ENCODE measurements at places on chromosomes 5 and 9. TPM values are rescaled to one million over a fixed set of nuclear protein-coding genes. Genes with fewer than 3 reads are reported as not detected.

The SPATA31C1 gene
- 0.05 TPM for total RNA-seq

- H3K36me3 ChIP-seq: peaks cover 47% of the 10 kb centered on the region
- H3K27ac ChIP-seq: no peak overlapping the region
- no peaks in the 10 kb centered on the region for H3K4me1 ChIP-seq
- H3K4me3 ChIP-seq: no peak overlapping the region
- no peak for DNase-seq
- H3K27me3 ChIP-seq: no peaks in the 10 kb centered on the region
Measured at GRCh38 chr9:131186622-131187021, 61.2 kb downstream of the NUP214 start.

The ARHGEF28 gene
- 13.9 TPM for total RNA-seq

DNA sequence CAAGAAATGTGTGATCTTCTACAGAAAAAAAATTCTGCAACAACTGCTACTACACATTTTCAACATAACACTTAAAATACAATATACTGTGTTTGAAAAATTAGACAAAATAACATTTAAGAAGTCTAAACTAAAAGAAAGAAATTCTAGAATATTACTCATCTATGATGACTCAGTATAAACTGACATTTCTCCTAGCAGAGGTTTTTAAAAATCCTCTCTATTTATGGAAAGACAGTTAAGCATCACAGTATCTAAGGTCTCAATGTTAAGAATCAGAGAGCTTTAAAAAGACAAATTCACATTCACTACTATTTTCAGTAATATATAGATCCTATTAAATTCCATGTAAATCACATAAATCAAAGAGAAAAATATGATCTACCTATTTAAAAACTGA is 61.3 kb downstream of the NR2F1-AS1 start:
- no peak overlapping the region for H3K4me3 ChIP-seq
- no peaks in the 10 kb centered on the region for H3K27me3 ChIP-seq
- no peaks in the 10 kb centered on the region for H3K4me1 ChIP-seq
- H3K27ac ChIP-seq: no peak overlapping the region
- no peaks in the 10 kb centered on the region for H3K36me3 ChIP-seq

GRCh38 chr9:127968042-127968441 is 12.7 kb downstream of the EEIG1 start:
- peaks cover 89% of the 10 kb centered on the region for H3K4me1 ChIP-seq
- no peaks in the 10 kb centered on the region for H3K27me3 ChIP-seq
- no peak for DNase-seq

The SHC3 gene
- 0.05 TPM for total RNA-seq

DNA sequence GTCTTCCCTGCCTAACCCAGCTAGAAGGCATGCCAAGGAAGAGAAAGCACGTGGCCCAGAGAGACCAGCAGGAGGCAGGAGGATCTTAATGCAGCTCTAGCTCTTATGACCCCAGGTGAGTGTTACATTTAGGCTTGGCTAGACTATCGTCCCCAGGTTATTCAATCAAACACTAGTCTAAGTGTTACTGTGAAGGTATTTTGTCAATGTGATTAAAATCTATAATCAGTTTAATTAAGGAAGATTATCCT is 483.7 kb downstream of the BNC2 start:
- no peaks in the 10 kb centered on the region for H3K36me3 ChIP-seq
- H3K4me1 ChIP-seq: no peaks in the 10 kb centered on the region
- H3K4me3 ChIP-seq: no peak overlapping the region
- DNase-seq: no peak

DNA sequence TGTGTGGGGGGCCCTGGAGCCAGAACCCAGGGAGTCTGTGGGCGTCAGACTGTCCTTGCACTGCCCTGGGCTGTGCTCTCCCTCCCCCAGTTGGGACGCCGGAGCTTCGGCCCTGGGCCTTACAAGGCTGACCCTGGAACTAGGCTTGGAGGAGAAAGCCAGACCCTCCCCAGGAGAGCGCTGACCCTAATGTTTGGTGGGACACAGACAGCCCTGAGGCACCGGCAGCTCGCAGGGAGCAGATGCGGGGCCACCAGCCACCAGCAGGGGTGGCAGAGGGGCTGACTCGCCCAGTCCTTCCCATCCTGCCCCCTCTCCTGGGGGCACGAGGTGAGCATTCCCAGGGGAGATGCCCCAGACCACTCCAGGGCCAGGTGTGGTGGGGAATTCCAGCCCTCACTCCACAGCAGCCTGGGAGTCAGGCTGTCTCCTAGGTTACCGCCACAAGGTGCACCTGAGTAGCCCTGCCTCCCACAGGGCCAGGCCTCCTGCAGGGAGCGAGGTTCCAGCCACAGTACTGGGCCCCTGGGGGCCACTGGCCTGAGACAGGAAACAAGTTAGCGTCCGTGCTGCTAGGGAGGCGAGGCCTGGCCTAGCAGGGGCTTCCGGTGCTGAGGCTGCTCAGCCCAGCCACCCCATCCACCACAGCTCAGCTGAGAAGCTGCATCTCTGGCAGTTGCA is 134.6 kb downstream of the OLFM1 start:
- H3K4me1 ChIP-seq: no peaks in the 10 kb centered on the region
- DNase-seq: no peak
- H3K36me3 ChIP-seq: no peaks in the 10 kb centered on the region
- peaks cover 8% of the 10 kb centered on the region for H3K27me3 ChIP-seq

GRCh38 chr5:17477043-17477442 is 21.0 kb upstream of the TAF11L2 start:
- H3K36me3 ChIP-seq: no peaks in the 10 kb centered on the region
- no peak overlapping the region for H3K27ac ChIP-seq
- DNase-seq: no peak
- H3K27me3 ChIP-seq: no peaks in the 10 kb centered on the region
- no peaks in the 10 kb centered on the region for H3K4me1 ChIP-seq

The ARL14EPL gene
- total RNA-seq: not detected

The HSD17B3 gene
- total RNA-seq: 1.1 TPM

- no peaks in the 10 kb centered on the region for H3K27me3 ChIP-seq
- no peak overlapping the region for H3K4me3 ChIP-seq
- no peak for DNase-seq
- no peaks in the 10 kb centered on the region for H3K4me1 ChIP-seq
Measured at GRCh38 chr5:39977066-39977655, 552.4 kb upstream of the DAB2 start.

DNA sequence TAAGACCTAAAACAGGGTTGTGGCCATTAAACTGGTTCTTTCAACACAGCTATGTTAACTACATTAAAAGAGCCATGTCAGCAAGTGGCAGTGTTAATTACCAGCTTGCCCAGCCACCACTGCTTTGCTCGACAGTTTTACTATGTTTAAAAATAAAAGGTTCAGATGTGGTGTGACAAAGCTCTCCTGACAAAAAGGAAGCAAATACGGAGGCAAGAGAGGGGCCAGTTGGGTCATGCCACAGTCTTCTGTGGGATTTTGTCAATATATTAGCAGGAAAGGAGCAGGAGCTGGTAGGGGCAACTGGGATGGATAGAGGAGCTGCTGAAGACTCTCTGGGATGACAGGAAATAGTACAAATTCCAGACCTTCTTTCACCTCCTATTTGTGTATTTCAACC is 113.5 kb upstream of the PCA3 start:
- no peaks in the 10 kb centered on the region for H3K27me3 ChIP-seq
- no peak overlapping the region for H3K27ac ChIP-seq
- H3K4me3 ChIP-seq: no peak overlapping the region
- H3K36me3 ChIP-seq: no peaks in the 10 kb centered on the region

DNA sequence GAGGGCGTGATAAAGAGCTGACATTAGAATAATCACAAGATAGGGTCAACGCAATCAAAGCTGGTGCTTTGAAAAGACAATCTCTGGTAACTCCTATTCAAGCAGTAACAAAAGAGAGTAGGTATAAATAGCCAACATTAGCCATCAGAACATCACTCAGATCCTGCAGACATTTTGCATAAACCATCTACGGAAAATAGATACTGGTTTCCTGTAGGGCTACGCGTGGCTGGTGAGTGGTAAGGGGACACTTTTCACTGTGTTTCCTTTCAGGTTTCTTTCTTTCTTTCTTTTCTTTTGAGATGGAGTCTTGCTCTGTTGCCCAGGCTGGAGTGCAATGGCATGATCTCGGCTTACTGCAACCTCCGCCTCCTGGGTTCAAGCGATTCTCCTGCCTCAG is 22.3 kb downstream of the TTF1 start:
- H3K4me3 ChIP-seq: no peak overlapping the region
- no peaks in the 10 kb centered on the region for H3K27me3 ChIP-seq
- peaks cover 51% of the 10 kb centered on the region for H3K36me3 ChIP-seq
- H3K27ac ChIP-seq: no peak overlapping the region

The TLX3 gene
- total RNA-seq: not detected

- no peaks in the 10 kb centered on the region for H3K36me3 ChIP-seq
- no peaks in the 10 kb centered on the region for H3K27me3 ChIP-seq
- no peak overlapping the region for H3K27ac ChIP-seq
- H3K4me1 ChIP-seq: no peaks in the 10 kb centered on the region
- H3K4me3 ChIP-seq: no peak overlapping the region
Measured at GRCh38 chr9:6152788-6153187, 62.8 kb upstream of the IL33 start.

DNA sequence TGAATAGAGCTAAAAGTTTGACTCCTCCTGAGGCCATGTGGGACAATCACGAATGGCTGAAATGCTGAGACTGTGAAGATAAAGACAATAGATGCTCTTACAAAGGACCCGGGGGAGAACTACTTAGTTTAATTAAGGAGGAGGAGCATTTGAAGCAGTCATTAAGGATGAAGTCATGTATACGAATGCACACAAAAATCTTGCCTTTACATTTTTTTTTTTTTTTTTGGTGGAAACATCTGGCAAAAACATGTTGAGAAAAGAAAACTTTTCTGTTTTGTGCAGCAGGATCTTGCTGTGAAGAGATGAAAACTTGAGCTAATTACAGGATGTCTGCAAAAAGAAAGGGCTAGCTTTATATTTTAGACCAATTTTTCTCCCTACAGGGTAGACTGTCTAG is 42.3 kb upstream of the NR3C1 start:
- H3K27ac ChIP-seq: no peak overlapping the region
- no peaks in the 10 kb centered on the region for H3K27me3 ChIP-seq
- no peaks in the 10 kb centered on the region for H3K36me3 ChIP-seq
- no peak for DNase-seq
- no peaks in the 10 kb centered on the region for H3K4me1 ChIP-seq

DNA sequence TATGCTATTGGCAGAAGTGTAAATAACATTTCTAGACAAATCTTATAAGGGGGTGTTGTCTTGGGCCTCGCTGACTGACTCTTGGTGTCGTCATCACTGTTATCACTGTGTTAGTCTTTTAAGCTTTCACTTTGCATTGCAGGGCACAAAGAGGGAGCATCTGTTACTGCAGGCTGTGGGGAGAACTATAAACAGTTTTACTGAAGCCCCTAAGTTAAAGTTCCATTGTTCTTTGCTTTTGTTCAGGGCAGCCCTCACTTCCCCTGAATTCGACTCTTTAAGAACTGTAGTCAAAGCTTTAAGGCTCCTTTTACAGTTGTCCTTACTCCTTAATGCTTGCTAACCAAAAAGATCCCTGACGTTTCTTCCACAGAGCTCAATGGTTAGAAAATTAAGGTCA is 605.0 kb downstream of the RAB3C start:
- H3K27me3 ChIP-seq: no peaks in the 10 kb centered on the region
- no peak for DNase-seq
- no peaks in the 10 kb centered on the region for H3K36me3 ChIP-seq
- no peaks in the 10 kb centered on the region for H3K4me1 ChIP-seq
- H3K4me3 ChIP-seq: no peak overlapping the region

GRCh38 chr5:155665361-155665760 is 651.8 kb downstream of the KIF4B start:
- no peak overlapping the region for H3K27ac ChIP-seq
- H3K4me1 ChIP-seq: no peaks in the 10 kb centered on the region

DNA sequence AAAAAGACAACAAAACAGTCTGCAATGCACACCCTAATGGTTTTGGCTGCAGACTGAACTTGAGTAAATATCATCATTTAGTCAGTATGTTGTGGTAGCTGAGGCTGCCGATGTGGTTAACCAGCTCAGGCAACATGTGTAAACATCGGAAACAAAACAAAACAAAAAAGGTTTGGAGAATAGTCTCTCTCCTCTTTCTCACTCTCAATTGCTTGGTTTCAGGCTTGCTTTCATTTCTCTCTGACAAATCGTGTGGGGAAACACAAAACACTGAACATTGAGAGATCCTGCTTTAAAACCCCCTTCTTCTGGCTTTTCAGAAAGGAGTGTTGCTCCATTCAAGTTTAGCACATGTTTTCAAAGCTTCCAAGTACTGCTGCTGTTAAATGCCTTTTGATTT is 453.3 kb downstream of the BNC2 start:
- H3K4me1 ChIP-seq: no peaks in the 10 kb centered on the region
- no peak overlapping the region for H3K27ac ChIP-seq
- H3K4me3 ChIP-seq: no peak overlapping the region
- no peak for DNase-seq

DNA sequence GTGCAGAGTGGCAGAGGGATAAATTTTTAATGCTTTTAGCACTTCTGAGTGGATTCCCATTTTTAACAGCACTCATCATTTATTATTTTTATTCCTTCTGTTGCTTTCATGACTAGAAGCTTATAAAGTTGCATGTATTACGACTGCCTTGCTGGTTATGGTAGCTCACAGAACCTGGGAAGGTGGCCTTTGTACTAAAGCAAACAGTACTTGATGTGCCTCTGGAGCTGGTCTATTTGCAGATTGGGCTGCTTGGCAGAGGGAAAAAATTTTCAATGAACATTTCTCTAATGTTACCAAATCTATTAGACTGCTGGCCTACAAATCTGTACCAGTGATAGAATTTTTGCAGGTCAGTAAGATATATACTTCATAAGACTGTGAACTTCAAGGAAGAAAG is 274.5 kb upstream of the C9orf72 start:
- peak overlapping the region; percentile 48 for H3K27ac ChIP-seq

The SLC6A18 gene
- total RNA-seq: not detected

GRCh38 chr9:127050152-127050551 is 72.3 kb downstream of the ANGPTL2 start:
- no peak overlapping the region for H3K27ac ChIP-seq
- no peaks in the 10 kb centered on the region for H3K36me3 ChIP-seq
- no peaks in the 10 kb centered on the region for H3K27me3 ChIP-seq
- no peaks in the 10 kb centered on the region for H3K4me1 ChIP-seq
- no peak for DNase-seq
- H3K4me3 ChIP-seq: no peak overlapping the region

DNA sequence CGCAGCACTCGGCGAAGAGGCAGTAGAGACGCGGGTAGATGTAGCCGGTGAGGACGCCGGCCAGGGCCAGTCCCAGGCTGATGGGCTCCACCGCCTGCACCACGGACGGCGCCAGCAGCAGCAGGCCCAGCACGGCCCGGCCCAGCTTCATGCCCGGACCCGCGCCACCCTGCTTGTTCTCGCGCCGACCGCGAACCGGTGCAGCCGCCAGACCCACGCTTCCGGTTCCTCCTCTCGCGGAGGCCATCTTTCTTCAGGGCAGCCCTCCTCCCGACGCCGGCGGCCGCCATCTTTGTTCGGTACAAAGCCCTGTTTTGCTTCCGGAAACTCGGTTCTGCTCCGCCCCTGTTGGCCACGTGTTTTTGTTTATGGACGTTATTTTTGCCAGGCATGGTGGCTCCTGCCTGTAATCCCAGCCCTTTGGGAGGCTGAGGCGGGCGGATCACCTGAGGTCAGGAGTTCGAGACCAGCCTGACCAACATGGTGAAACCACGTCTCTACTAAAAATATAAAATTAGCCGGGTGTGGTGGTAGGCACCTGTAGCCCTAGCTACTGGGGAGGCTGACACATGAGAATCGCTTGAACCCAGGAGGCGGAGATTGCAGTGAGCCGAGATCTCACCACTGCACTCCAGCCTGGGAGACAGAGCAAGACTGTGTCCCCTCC is at the start of gene TOR1A:
Gene TOR1A, minus strand, starts transcription at position 202 of the 667 bp plus-strand sequence. Its CDS starts 51 bp downstream, at position 151.
- no peaks in the 10 kb centered on the region for H3K27me3 ChIP-seq
- H3K4me3 ChIP-seq: peak within 1 kb of the TSS; percentile 30
- peaks cover 9% of the 10 kb centered on the region for H3K4me1 ChIP-seq
- peak within 1 kb of the TSS; percentile 59 for H3K27ac ChIP-seq

All from liver (tissue), 10 donors.